ENCODE measurements at places on chromosomes 5 and 9.

GRCh38 chr5:133531178-133531577 lies 81.2 kb downstream of the FSTL4 start:
- no peak for DNase-seq

DNA sequence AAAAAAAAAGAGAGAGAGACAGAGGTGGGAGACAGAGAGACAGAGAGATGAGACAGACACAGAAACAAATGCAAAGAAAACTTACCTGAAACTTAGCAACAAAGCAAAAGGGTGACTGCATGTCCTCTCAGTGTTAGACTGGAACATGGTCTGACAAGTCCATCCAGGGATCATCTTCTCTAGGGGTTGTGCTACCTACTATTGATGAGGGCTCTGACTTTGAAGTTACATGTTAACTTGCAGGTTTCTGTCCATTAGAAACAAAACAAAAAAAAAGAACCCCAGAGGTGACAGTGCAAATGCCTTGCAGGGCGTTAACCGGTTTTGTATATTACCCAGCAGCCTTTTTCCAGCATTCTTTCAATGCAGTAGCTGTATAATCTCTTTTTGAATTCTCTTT lies 13.6 kb upstream of the SPARC start:
- peak; percentile 33 for DNase-seq

DNA sequence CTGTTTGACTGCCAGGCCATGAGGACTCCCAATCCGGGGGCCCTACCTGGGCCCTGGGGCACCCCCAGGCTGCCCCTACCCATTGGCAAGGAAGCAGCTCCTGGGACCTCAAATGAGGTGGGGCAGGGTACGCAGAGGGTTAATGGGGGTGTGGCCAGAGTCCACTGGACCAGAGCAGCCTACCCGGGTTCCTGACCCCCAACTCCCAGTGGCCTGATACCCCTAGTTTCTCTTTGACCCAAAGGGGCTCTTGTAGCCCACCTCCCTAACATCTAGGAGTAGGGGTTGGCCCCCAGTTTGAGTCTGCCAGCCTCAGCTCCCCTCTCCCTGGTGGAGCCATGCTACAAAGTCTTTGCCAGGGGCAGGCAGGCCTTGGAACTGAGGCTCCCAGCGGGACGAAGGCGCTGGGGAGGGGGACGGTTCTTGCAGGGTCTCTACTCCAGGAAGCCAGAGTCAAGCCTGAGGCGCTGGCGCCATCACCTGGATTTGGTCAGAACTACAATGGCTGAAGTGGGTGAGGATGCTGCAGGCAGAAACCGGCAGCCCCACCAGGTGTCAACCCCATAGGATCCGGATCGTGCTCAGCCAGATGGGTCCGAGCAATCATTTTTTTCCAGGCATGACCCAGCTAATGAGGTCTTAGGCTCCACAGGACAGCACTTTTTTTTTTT lies 8.4 kb upstream of the CERCAM start:
- peak; percentile 78 for DNase-seq

- peak; percentile 14 for DNase-seq
Measured at GRCh38 chr9:120711354-120711753, 2.9 kb downstream of the MEGF9 start.

- DNase-seq: no peak
Measured at GRCh38 chr9:117488659-117489058, 73.8 kb upstream of the ASTN2 start.

DNA sequence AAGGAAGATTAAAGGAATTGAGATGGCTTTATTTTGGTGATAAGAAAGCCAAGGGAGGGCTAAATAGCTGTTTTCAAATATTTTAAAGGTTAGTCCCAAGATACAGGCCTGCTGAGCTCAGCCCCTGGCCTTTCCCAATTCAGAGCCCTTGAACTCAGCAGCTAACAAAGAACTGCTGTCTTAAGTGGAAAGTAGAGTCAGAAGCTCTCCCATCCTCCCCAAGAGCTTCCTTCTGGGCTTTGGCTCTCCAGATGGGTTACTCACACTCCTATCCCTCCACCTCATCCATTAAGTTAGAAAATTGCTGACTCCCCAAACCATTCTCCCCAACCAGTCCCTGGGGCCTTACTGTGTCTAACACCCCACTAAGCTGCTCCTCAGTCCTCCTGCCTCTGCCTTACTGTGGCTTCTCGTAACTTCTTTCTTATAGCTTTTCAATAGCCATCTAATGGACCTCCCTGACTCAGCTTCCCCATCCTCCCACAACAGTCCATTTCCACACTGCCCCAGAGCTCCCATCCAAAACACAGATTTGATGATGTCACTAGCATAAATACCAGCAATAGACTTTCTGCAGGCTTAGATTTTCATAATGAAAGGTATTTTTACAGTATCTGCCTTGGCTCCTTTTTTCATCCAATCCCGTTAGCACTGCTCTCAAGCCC lies 239.1 kb downstream of the ENC1 start:
- DNase-seq: no peak
